Activated CD4-positive, CD25-positive, alpha-beta regulatory T cell (primary cell): ENCODE measurements at places on chromosomes 3 and 15.
A peak's percentile ranks its signal among the peaks of the same experiment; 100 is the strongest.

DNA sequence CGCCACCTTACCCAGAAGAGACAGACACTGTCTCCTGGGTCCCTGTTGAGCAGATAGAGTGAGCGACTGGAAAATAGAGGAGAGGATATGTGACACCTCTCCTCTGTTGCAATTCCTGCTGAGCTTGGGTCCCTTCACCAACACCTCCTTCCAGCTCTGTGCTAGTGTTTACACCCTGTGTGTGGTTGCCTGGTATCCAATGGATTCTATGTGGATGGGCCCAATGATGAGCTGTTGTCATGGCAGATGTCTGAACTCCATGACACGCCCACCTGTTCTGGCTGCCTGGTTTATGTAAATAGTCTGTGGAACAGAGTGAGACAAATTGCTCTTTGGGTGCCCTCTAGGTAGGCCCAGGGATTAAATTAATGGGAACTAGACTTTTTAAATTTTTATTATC lies 23.7 kb downstream of the RBM5 start:
- no peak for DNase-seq

DNA sequence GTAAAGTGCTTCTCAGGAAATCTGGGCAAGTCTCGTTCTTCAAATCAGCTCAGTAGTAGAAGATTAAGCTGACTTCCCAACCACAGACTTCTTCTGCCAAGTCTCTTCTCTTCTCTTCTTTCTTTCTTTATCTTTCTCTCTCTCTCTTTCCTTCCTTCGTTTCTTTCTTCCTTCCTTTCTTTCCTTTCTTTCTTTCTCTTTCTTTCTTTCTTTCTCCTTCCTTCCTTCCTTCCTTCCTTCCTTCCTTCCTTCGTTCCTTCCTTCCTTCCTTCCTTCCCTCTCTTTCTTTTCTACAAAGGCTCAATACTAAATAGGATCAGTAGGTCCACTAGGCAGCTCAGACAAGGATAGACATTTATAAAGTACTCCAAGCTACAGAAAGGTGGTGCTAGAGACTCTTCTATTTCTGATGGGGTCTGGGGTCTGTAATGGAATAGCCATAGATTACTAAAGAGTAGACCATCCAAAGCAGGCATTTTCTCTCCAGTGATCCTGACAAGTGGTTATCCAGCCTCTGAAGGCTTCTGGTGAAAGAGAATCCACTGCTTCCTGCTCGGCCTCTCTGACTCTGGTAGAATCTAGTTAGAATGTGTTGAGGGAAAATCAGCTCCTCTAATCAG lies 100.8 kb downstream of the TPRG1 start:
- no peak for DNase-seq

DNA sequence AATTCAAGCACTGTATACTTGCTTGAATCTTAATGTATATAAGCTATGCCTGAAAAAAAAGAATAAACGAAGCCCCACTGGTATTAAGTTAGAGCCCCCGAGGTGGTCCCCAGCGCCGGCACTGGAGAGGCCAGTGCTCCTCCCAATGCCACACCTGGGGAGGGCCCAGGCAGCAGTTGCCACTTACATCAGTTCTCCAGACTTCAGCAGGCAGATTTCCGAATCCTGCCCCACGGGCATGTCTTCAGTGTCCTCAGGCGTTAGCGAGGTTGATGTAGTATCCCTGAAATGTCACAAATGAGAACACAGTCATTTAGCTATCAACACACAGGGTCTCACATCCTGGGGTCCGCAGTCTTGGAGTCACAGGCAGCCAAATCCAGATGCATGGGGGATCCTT lies 7.0 kb upstream of the CXCR6 start:
- no peak for DNase-seq

- no peak for DNase-seq
Observed at GRCh38 chr15:99019558-99020540, 12.3 kb upstream of the PGPEP1L start.

DNA sequence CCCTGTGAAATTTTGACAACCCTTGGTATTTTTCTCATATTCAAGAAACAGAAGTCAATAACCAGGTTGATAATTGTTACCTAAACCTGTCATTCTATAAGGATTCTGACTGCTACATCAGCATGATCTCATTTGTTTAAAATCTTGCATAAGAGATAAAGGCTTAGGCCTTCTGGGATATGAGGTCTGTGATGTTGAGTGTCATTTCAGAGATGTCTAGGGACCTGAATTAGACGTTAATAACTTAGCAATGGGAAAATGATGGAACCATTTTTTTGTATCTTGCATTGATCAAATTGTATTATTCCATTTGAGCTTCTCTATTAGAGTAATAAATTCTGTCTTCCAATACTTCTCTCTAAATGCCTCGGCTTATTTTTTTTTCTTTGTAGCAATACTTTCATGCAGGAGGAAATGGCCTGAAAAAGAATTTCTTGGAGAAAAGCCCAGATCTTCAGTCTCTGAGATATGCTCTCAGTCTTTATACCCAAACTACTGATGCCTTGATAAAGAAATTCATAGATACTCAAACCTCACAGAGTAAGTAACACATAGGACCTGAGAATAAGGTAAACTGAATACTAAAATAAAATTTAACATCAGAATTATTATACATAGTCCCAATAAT lies 589.3 kb downstream of the UNC13C start:
- no peak for DNase-seq

DNA sequence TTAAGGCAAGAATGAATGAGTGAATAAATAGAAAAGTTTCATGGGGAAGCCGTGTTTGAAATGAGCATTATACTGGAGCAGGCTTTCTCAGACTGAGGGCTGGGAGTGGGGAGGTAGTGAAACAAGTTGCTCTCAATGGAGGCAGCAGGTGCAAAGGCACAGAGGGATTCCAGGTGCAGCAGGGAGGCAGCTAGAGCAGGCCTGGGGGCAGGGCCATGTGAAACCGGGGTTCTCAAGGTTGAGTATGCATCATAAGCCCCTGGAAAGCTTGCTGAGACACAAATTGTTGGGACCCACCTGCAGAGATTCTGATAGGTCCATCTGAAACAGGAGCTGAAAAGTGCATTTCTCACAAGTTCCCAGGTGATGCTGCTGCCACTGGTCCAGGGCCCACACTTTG lies 45.3 kb downstream of the BFSP2 start:
- no peak for DNase-seq

GRCh38 chr3:52056521-52056967 lies at the start of gene DUSP7:
TSS of gene DUSP7 (minus strand) at chr3:52056571. CDS start at chr3:52056366, 205 bp downstream.
- peak; percentile 58 for DNase-seq

DNA sequence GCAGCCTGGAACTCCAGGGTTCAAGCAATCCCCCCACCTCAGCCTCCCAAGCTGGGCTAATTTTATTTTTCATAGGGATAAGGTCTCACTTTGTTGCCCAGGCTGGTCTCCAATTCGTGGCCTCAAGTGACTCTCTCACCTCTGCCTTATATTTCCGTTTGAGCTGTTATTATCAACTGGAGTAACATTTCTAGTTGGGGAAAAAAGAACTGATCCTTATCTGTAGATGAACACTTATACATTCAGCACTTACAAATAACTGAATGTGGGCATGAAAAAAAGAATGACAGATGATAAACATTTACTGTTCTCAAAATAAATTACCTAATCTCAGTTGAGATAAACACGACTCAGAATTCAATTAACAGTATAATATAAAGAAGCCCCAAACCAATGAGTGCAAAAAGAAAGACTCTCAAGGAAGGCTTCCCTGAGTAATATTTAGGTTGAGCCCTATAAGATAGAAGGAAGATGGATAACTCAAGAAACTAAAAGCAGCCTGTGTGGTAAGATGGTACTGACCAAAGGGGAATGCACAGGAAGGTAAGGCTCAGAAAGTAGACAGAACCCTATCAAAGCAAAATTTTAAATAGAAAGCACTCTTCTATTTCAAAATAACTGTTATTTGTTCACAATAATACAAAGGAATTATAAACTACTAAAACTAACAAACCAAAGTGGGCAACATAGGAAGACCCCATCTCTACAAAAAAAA lies 11.8 kb downstream of the UBE3A start:
- no peak for DNase-seq

DNA sequence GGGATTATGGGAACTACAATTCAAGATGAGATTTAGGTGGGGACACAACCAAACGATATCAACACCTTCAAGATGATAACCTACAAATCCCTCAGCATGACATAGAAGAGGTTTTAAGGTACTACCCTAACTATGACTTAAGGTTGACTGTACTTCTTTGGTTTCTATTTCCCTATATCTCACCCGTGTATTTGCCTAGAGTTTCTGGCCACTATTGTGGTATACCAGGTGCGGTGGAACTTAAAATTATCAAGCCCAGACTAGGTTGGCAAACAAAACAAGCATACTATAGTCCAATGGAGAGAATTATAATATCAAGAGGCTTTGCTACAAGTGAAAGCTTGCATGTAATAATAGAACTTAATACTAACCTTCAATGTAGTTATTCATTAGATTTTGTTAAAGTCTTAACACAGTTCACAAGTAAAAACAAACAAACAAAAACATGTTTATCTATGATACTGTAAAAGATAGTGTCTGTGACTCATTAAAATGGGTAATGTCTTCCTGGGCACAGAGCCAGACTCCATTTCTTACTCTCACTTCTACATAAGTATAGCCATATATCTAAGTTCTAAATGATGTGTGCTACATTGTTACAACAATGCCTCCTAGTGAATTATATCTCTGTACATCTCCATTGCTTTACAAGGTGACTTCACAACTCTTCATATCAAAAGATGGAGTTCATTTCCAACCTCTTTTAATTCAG lies 479.1 kb downstream of the ZBBX start:
- DNase-seq: no peak

GRCh38 chr3:36679384-36680200 lies 84.8 kb downstream of the DCLK3 start:
- no peak for DNase-seq

GRCh38 chr3:152196782-152197181 lies 71.9 kb upstream of the MBNL1 start:
- no peak for DNase-seq
